ENCODE measurements at places on chromosomes 6 and 20.

DNA sequence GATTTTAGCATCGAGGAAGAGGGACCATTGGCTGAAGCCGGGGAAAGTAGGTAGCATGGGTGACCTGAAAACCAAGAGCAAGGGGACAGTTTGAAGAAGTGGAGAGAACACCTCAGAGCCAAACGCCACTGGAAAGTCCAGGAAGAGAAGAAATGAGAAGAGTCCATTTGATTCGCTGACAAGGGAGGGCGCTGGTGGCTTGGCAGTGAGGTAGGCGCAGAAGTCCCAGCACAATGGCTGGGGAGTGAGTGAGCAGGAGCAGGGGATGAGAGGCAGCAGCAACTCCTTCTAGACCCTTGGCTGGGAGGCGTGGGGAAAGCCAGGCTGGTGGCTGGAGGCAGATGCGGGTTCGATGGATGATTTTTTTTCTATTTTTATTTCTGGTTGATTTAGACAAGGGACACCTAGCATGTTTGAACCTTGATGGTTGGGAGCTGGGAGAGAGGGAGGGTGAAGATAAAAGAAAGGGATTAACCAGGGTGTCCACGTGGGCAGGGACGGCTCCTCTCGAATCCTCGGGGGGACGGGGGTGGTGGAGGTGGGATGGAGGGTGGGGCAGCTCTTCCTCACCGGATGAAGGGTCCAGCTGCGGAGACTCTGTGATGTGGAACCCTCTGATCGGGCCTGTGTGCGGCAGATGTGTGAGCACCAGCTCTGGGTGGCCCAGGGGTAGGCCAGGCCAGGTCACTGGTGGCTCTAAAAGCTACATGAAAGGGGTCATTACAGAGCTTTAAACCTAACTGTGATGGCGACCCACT lies 164.2 kb downstream of the NFATC2 start:
- DNase-seq: no peak

GRCh38 chr20:21554985-21555384 lies 41.1 kb upstream of the NKX2-2 start:
- DNase-seq: no peak

- no peak for DNase-seq
Measured at GRCh38 chr20:17611290-17611539, 41.3 kb downstream of the DSTN start.

DNA sequence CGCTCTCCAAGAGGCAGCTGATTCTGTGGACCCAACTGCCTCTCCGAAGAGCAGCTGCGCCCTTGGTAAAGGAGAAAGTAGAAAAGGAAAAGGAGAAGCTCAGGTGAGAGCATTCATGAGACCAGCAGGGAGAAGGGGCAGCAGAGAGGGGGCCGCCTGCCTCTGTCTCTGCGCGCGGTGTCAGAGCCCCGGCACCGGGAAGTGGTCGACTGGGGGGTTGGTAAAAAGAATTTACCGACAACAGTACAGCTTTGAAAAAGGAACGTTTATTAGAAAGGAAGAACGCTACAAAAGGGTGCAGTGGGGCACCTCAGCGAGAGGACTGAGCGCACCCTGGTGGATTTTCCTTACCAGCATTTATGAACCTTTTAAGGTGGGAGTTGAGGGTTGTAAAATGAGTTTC lies 61.9 kb downstream of the GPR6 start:
- peak; percentile 17 for DNase-seq

DNA sequence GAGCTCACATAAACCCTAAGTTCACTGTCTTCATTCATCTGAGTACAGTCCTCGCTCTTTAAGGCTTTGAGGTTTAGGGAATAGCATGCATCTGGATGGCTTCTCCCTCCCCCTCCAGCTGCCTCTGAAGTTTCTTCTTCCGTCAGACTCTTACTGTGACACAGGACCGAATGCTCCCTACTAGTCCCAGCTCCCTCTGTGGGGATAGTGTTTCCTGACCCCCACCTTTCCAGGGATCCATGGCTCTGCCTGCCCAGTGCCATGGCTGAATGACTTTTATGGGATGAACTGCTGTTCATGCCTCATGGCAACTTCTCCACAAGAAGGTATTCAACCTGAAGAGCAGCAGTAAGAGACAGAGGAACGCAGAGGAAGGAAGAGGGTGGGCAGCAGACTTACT lies 79.8 kb upstream of the EMILIN3 start:
- DNase-seq: no peak

- no peak for DNase-seq
Measured at GRCh38 chr20:51376111-51376510, 166.4 kb downstream of the NFATC2 start.

DNA sequence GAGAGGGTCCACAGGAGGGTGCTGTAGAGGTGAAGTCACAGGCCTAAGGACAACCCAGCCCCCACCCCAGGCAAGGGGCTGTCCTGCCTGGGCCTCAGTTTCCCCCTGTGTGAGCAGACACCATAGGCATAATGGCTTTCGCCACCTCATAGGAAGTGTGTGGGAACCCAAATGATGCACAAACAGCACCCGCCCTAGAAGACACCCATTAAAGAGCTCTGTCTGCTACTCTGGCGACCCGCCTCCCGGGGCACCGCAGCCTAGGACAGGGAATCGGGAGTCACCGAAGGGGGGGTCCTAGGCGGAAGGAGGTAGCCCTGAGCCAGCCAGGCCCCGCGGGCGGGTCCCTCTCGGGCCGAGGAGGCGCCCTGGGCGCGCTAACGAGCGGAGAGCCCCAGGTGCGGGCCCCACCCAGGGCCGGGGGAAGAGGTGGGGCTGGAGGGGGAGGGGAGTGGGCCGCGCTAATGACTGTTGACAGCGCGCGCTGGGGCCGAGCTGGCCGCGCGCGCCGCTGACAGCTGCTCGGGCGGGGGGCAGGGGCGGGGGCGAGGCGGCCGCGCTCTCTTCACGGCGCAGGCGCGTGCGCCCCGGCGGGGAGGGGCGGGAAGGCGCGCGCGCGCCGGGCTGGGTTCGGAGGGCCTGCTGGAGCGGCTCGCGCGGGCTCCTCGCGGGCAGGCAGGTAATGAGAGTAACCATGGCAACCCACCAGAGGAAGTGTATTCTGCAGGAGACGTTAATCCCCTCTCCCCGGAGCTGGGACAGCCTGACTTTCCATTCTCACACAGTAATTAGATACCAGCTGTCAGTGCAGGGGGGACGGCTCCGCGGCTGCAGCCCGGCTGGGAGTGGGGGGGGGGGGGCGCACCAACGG lies 48.9 kb downstream of the NOL4L start:
- DNase-seq: no peak

GRCh38 chr6:7974938-7975763 lies 64.6 kb upstream of the TXNDC5 start:
- no peak for DNase-seq

DNA sequence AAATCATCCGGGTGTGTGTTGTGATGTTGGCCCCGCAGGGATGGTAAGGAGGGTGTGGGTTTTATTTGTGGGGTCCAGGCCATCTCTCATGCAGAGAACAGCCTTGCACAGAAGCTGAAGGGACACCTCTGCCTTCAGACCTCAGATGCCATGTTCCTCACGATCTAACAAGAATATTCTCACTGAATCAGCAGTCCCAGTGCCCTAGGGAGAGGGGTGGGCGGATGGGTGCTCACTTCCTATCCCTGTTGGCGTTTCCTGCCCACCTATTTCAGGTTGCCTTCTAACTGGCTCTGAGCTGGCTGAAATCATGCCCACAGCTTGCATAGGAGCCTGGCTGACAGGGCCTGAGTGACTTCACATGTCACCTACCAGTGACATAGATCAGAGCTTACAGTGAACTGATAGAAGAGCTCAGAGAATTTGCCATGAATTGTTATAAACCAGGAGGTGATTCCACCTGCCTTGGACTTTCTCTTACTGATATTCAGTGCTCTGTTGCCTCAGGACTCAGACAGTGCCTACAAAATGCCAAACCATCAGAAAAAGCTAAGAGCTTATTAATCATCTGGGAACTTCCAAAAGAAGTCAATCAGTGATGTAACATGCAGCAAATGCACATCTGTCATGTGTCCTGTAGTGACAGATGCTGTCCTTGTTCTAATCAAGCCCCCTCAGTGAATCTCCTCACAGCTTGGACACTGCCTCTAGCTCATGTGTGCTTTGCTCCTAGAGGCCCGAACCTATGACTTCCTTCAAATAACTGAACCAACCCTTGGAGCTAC lies 285.8 kb upstream of the PRND start:
- DNase-seq: no peak

GRCh38 chr6:162123797-162124196 lies 603.8 kb downstream of the PRKN start:
- no peak for DNase-seq

DNA sequence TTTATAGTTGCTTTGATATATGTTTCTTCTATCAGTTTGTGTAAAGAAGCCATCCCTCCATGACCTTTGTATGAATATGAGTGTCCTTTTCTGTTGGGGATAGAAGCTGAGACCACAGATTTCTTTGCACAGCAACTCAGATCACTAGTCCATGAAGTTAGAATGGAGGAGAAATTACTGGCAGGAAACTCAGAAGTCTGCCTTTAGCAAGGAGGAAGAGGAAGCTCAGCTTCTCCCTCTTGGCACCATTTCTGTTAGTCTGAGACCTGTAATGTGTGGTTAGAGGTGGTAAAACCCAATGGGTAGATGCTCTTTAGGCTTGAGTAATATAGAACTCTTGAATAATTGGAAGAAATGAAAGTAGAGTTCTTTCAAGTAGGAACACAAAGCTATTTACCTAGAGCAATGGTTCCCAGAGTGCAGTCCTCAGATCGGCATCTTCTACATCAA lies 995.3 kb upstream of the FLRT3 start:
- no peak for DNase-seq

GRCh38 chr6:78966542-78966941 lies 99.2 kb downstream of the IRAK1BP1 start:
- DNase-seq: no peak

DNA sequence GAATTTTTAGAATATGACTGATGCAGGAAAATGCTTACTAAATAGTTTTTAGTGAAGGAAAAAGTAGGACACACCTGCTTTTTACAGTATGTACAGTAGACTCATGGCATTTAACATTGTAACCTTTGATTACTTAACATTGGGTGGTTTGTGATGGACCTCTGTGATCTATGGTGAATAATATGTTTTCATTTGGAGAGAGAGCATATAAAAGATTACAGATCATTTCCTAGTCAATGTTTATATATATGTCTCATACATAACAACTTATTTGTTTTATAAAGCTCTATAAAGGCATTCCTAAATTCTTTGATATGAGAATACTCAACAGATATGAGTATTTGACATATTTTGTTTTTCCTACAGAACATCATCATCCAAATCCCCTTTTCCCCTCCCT lies 129.3 kb upstream of the PDE7B start:
- DNase-seq: no peak

- DNase-seq: no peak
Measured at GRCh38 chr6:128111096-128111495, 210.2 kb upstream of the THEMIS start.

DNA sequence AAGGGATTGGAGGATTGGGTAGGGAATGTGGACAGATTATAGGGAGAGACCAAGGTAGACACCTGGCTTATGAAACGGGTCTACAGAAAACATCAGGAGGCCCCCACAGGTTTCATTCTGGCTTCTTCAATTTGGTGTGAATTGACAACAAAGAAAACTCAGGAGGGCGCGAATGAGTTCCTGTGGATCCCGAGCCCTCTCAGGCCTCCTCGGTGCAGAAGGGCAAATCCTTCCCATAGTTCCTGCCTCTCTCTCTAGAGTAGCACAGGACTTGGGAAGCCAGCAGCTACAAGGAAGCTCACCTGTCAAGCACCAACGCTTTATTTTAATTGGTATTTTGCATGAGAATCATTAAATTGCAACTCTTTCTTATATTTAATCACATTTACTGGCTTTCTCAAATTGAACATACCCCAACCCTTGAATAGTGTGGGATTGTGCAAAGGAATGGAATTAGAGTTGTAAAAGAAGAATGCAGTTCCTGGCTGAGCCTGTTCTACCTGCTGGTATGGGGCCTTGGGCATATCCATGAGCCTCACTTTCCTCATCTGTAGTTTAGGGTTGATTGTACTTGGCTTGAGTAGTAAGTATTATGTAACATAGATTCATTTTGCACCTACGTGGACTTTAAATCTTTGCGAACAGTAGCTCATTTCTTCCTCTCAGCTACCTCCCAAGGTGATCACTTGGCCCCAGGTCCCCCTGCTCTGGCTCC lies 56.4 kb upstream of the PHACTR2 start:
- DNase-seq: no peak

GRCh38 chr20:49541733-49542513 lies 26.0 kb downstream of the PTGIS start:
- DNase-seq: peak; percentile 32

DNA sequence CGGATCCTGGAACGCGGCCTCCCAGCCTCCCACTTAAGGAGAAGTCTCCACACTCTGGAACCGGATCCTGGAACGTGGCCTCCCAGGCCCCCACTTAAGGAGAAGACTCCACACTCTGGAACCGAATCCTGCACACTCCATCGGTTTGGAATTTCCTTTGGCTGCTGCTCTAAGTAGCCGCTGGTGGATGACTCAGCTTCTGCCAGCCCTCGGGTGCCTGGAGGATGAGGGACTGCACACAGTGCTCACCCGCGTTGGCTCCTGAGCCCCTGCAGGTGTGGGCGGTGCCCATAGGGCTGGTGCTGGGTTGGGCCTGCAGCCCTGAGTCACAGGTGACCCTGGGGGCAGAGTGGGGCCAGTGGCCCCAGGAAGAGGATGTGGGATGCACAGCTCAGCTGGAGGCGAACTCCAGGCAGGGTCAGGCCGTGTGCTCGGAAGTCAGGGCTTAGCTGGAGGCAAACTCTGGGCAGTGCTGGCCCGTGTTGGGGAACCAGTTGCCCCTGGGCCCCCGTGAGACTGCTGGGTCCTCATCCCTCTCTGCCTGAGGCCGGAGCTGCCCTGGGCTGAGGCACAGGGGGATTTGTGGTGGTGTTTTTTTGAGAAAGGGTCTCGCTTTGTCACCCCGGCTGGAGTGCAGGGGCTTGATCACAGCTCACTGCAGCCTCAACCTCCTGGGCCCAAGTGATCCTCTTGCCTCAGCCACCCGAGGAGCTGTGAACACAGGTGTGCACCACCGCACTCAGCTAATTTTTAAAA lies 13.9 kb upstream of the TNFRSF6B start:
- no peak for DNase-seq

- no peak for DNase-seq
Measured at GRCh38 chr20:20373091-20373571, 5.2 kb downstream of the INSM1 start.

DNA sequence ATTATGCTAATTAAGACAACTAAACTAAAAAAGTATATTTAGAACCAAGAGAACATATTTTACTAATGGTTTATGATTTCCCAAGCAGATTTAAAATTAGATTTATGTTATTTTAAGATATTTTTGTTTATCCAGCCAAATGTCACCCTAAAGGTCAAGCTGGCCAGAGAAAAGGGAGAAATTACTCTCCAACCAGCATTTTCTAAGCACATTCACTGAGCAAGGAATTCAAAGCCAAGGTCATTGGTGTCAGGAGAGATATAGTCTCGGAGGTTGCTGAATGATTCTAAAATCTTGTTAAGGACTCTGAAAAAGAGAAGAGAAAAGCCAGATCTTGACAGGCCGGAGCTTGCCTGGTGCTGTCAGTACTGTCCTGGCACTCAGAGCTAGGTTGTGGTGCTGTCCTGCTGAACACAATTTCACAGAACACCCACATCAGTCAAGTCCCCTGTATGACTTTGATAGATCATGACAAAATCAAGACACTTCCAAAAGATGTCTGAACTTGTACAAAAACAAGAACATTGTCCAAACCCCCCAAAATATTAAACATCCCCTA lies 222.3 kb upstream of the SMLR1 start:
- no peak for DNase-seq

All from stimulated activated CD8-positive, alpha-beta memory T cell treated with anti-CD3 and anti-CD28 coated beads, Interleukin-2, amount 100 ng/mL, for 1 hour (primary cell).